ENCODE measurements at places on chromosomes 6 and 20.

GRCh38 chr6:25640891-25641290, 11.1 kb upstream of the SCGN start:
- DNase-seq: no peak

- DNase-seq: no peak
These were observed 13.5 kb downstream of the USP45 start for GRCh38 chr6:99501762-99502161.

DNA sequence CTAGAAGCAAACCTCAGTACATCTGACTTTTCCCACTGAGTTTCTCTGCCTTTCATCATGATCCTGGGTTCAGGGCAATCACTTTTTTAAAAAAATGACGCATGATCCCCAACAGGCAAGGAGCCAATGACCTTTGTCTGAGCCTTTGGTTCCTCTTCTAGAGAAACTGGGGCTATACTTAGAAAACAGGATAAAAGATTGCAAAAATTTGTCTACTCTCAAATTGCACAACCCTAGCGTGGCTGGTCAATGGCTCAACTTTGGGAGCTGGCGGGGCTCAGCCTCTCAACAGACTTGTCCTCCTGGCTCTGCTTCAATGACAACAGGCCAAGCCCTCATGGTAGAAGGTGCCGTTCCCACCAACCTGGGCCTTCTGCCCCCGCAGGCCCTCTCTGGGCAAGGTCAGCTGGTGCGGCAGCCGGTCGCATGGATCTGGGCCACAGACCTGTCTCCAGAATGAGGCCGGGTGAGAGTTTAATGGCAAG, 48.7 kb downstream of the PDYN start:
- DNase-seq: no peak

- no peak for DNase-seq
These were observed 2.0 kb downstream of the SMIM29 start for GRCh38 chr6:34246563-34247391.
